ENCODE measurements at places on chromosomes 1 and 21.

DNA sequence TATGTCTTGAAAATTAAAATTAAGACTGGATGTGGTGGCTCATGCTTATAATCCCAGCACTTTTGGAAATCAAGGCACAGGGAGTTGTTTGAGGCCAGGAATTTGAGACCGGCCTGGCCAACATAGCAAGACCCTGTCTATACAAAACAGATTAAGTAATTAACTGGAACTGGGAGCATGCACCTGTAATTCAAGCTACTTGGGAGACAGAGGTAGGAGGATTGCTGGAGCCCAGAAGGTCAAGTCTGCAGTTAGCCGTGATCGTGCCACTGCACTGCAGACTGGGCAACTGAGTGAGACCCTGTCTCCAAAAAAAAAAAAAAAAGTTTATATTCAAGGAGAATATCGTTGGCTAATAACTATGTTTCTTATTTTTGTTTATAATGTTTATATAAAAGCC is 139.2 kb downstream of the USP25 start:
- no peak for DNase-seq

- DNase-seq: no peak
Observed at GRCh38 chr21:45384656-45385548, 20.1 kb upstream of the COL18A1 start.

- DNase-seq: no peak
Observed at GRCh38 chr1:177181280-177181630, 10.5 kb downstream of the BRINP2 start.

DNA sequence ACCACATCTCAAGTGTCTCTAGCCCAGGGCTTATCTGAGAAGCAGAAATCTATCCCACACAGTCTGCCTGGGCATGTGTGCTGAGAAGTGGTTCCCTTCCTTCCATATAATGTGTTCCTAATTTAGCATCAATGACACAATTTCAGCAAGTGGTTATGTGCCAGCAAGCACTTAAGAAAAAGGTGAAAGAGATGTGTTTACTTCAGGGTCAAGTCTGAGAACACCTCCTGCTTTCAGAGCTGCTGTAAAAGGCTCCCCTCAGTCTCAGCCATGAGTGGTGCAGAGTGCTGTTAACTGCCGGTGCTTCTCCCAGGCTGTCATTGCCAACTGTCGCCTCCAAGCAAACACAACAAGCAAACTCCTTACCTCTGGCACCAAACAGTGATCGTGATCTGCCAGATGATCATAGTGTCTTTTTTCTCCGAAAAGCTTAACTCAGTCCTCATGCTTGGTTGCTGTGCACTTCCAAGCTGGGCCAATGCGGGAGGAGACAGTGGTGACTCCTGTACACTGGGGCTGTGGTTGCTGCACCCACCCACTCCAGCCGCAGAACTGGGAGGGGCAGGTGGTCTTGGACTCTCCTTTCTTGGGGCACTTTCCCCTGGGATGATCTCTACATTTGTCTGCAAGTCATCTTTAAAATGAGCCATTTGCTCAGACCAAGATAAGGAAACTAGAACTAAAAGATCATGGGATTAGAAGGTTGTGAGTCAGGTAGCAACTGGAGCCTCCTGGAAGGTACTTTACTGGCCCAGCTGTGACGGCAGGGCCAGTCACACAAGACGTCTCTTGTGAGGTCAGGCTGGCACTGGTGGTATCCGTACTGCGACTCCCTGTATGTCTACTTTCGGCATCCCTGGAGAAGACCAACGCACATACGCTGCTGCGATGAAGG is 32.4 kb downstream of the ATP1A1 start:
- DNase-seq: no peak

- DNase-seq: no peak
Observed at GRCh38 chr1:91503332-91503900, 2.8 kb downstream of the CDC7 start.

GRCh38 chr1:5945445-5945844 is 46.8 kb downstream of the NPHP4 start:
- no peak for DNase-seq

GRCh38 chr1:90339811-90340210 is 344.9 kb downstream of the ZNF326 start:
- DNase-seq: no peak

GRCh38 chr1:235342039-235342438 is 13.7 kb downstream of the GGPS1 start:
- no peak for DNase-seq

- DNase-seq: no peak
Observed at GRCh38 chr1:42935313-42935895, 23.3 kb downstream of the SLC2A1 start.

GRCh38 chr1:28328228-28328648 is 602 bp upstream of the MED18 start:
- DNase-seq: no peak

GRCh38 chr1:63322944-63323864 is 837 bp downstream of the FOXD3 start:
- peak; percentile 40 for DNase-seq

- no peak for DNase-seq
Observed at GRCh38 chr1:18924221-18924691, 21.9 kb upstream of the ALDH4A1 start.

DNA sequence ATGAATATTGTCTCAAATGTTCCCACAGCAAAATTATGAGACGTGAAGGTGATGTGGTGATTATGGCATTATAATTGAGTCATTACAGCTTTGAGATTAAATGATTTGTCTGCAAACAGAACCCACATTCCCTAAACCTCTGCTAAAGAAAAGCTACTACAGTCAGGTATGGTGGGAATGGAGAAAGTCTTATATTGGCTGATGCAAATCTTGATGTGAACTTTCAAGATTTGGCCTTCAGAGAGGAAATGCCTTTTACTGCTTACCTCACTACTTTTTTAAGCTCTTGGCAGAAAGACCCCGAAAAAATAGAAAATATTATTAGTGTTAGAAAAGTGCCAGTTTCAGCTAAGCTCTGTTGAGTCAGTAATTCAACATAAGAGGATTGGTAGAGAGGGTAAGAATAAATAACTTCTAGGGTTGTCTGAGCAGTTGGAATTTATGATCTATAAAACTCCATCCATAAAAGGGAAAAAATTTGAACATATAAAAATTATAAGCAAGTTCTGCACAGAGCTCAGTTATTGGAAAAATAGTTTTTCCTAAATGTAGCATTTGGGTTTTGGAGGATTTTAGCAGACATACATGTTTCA is 47.8 kb upstream of the RGS5 start:
- no peak for DNase-seq

GRCh38 chr1:246776923-246777322 is 52.7 kb downstream of the SCCPDH start:
- no peak for DNase-seq

DNA sequence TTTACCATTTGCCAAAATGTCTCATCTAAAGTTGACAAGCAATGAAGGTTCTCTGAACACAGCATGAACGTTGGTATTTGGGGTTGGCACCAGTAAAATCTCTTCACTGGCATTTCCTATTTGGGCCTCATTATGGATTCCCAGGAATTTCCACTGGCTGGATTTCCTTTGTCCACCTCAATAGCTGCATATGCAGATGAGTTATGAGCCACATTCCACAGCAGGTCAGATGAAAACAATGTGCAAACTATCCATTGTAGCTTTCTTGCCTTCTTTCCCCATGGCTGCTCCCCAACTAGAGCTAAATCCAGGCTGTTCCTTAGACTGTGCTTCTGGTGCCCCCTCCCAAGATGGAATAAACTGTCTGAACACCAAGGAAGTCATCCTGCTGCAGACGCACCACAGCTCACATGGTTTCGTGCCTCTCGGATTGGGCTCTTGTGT is 168.1 kb upstream of the FGGY start:
- no peak for DNase-seq

DNA sequence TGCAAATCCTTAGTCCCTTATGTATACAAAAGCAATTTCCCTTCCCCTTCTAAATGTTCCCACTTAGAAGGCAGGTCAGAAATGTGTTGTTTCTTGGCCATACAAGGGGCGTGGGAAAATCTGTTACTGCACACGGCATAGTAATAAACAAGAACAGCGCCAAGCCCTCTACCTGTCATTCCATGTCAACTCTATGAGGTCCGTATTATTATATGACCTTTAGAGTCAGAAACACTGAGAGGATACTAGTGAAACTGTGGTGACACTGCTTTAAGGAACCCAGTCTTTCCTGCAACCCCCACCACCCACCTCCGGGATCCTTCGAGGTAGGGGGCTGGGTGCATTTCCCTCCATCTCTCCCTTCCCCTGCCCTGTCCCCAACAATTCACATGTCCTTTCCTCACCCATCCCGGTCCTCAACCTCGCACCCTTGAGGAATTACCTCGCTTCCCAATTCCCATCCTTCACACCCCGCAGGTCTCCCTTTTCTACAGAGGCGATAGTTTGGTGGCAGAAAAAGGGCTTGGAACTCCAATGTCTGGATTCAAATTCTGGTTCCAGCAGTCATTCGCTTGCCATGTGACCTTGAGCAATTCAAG is 647 bp downstream of the SDHB start:
- no peak for DNase-seq

GRCh38 chr1:110055493-110056284 is 14.8 kb downstream of the ALX3 start:
- DNase-seq: no peak

DNA sequence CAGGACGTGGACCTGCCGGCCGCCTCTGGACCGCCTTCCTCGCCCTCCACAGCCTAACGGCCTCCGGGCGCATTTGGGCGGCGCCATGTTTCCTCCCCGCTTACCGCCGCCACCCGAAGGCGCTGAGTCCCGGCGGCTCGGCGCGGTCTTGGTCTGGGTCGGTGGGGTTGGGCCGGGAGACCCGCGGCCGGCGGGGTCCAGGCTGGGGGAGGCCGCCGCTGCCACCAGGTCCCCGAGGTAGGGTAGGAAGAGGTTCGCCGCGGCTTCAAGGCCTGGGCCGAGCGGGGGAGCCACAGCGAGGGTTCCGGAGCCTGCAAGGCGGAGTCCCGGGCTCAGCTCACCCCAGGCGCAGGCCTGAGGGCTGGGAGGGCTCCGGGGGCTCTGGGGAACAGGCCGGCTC is 5.5 kb downstream of the OR2C3 start:
- DNase-seq: no peak

- DNase-seq: no peak
Observed at GRCh38 chr21:26818906-26819305, 26.3 kb downstream of the ADAMTS1 start.

DNA sequence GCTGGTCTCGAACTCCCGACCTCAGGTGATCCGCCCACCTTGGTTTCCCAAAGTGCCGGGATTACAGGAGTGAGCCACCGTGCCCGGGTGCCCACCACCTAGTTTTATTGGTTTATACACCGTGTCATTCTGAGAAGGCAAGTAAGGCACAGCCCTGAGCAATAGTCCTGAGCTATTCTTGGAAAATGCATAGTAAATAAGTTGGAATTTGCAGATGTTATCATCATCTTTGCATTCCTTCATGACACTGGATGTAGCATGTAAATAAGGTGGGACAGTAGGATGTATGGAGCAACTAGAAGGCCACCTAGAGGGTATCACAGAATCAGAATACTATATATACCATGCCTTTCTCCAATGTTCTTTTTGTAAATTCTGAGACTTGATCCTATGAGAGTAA is 11.0 kb downstream of the TOR1AIP2 start:
- DNase-seq: no peak

DNA sequence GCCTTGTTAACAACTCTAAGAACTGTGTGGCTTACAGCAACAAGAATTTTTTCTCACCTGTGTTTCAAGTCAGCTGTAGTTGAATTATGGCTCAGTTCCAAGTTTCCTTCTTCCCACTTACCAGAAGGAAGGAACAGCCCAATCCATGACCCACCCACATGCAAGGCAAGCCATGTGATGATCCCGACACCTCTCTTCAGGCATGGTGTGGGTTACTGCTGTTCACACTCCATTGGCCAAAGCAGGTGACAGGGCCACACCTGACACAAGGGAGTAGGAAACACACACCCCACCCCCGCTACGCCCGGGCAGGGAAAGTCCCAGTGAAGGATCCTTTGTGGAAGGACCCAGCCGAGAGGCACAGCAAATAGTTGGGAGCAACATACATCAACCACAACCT is 36.3 kb downstream of the KCNJ15 start:
- no peak for DNase-seq

DNA sequence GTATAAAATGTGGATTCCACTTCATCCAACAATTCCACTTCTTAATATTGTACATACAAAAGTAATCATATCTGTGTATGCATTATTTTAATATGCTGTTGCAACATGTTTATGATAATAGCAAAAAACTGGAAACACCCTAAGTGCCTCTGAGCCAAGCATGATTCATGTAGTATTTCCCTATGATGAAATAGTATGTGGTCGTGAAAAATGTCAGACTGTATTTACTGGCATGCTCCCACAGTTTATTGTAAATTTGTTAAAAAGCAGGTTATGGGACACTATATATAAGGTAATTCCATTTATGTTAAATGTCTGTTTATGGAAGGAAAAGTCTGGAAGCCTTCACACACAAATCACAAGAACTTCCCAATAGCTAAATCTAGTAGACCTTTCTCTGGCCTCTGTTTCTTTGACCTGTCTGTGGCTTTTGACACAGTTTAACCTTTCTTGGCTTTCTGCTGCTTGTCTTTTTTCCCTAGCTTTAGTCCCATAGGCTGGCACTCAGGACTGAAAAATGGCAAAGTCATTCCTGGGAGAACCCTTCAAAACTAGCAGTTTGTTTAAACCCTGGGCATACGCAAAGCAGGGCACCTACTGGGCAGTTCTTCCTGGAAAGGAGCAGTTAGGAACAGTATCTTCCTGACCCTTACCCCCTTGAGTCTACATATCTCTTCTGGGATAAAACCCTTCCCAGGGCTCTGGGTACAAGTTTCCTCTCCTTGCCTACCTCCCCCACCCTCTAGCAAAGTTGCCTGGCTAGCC is 65.4 kb upstream of the ARTN start:
- DNase-seq: no peak

- no peak for DNase-seq
Observed at GRCh38 chr1:117416546-117417125, 49.4 kb downstream of the MAN1A2 start.

DNA sequence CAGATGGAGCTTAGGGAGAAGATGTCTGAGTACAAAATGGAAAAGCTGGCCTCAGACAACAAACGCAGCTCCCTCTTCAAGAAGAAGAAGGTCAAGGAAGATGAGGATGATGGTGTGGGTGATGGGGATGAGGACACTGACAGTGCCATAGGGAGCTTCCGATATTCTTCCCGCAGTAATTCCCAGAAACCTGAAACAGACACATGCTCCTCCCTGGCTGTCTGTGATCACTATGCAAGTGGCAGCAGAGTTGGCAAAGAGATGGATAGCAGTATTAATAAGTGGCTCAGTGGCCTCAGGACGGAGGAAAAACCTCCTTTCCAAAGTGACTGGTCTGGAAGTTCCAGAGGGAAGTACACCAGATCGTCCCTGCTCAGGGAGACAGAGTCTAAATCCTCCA is 33.8 kb downstream of the STYXL2 start:
- no peak for DNase-seq
